LHCN-M2 (cell line): ENCODE measurements at places on chromosomes 5 and 9. TPM values are rescaled to one million over a fixed set of nuclear protein-coding genes. Genes with fewer than 3 reads are reported as not detected.

The WDR31 gene
- 0.51 and 0.69 TPM in 2 replicates for total RNA-seq

The WDR55 gene
- 27.1 and 28.9 TPM in 2 replicates for total RNA-seq

The CYSRT1 gene
- total RNA-seq = 4.1 and 4.4 TPM in 2 replicates

The TIMD4 gene
- not detected in 2 replicates for total RNA-seq

The CDKN2B-AS1 gene
- total RNA-seq = 2.9 and 6.2 TPM in 2 replicates

- DNase-seq = peak; percentile 71
These were observed 9.6 kb upstream of the PTGES2 start for GRCh38 chr9:128136816-128137793.

- DNase-seq = peak; percentile 59
These were observed 85.4 kb upstream of the CPEB4 start for GRCh38 chr5:173802670-173803165.

DNA sequence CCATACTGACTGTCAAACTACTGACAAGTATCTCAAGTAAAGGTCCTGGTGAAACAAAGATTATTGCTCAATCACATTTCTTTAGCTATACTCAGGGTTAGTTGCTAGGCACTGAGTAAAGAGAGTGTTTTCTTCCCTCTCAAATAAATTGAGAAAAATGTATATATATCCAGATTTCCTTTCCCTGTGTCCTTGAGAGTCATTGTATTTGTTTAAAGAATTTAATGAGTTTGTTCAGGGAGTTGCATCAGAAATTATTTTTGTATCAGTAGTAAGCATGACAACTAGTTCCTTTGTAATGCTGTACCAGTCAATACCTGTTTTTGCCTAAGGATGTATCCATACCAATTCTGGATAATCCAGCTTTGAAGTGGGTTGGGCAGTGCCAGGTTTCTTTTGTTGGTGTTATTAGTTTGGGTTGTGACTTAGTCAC, 3.2 kb upstream of the ANKHD1 start:
- DNase-seq = no peak
